Mammary epithelial cell (primary cell): ENCODE measurements at places on chromosomes 12 and 14. TPM values are rescaled to one million over a fixed set of nuclear protein-coding genes. Genes with fewer than 3 reads are reported as not detected.

- no peak for DNase-seq
Measured at GRCh38 chr14:76423534-76423933, 47.6 kb downstream of the ESRRB start.

DNA sequence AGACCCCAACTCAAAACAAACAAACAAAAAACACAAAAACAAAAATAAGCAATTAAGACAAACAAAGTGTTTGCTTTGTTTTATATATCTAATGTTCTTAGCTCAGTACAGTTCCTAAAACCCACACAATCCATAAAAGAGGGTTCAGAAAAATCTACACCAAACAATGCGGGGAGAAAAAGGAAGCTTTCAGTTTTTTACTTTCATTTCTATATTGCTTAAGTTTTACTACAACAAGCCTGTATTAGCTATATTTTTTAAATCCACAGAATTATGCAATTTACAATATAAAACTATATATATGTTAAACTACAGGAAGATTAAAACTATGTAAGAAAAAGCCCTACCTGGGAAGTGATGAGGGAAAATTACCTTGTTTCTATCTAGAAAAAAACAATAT, 41.4 kb downstream of the CLIP1 start:
- DNase-seq: no peak

- peak; percentile 69 for DNase-seq
Measured at GRCh38 chr12:132327336-132328171, 1.8 kb downstream of the GALNT9 start.

DNA sequence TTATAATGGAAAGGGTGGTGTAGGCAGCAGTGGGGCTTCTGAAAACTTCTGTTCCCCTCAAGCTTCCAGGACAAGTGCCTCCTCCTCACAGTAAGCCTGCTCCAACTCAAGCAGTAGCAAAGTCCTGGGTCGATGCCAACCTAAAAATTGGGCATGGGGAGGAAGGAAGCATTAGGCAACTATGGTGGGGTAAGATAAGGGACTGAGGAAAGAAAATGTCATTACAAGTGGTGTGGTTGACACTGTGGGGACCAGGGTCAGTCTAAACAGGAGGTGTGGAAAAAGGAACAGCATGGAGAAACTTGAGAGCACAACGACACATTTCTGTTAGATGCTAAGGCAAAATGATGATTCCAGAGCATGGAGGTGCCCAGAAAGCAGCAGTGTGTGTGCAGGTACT, 34.9 kb downstream of the WIF1 start:
- no peak for DNase-seq

The B3GNT4 gene
- total RNA-seq: 0.78 and 2.7 TPM in 2 replicates

DNA sequence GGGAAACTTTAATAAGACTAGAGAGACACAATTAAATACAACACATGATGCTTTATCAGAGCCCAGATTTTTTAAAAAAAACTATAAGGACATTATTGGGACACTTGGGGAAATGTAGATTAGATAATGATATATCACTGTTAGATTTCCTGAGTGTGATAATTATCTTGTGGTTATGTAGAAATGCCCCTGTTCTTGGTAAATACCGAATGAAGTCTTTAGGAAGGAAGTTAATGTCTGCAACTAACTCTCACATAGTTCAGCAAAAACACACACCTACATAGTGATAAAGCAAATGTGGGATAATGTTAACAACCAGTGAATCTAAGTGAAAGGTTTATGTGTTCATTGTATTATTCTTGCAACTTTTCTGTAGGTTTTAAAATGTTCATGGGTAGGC, 14.6 kb upstream of the CACNB3 start:
- DNase-seq: no peak

The MIP gene
- total RNA-seq: not detected in 2 replicates

GRCh38 chr12:117836999-117837736, 131.6 kb downstream of the KSR2 start:
- peak; percentile 39 for DNase-seq

The OLR1 gene
- total RNA-seq: 0.17 TPM

- no peak for DNase-seq
Measured at GRCh38 chr14:60485598-60486251, at the start of gene C14orf39. Gene C14orf39, minus strand, starts transcription at chr14:60486063. Its CDS starts 985 bp downstream, at chr14:60485078.

The SRRM4 gene
- total RNA-seq: not detected

The CDC42BPB gene
- 82.5 TPM for total RNA-seq

DNA sequence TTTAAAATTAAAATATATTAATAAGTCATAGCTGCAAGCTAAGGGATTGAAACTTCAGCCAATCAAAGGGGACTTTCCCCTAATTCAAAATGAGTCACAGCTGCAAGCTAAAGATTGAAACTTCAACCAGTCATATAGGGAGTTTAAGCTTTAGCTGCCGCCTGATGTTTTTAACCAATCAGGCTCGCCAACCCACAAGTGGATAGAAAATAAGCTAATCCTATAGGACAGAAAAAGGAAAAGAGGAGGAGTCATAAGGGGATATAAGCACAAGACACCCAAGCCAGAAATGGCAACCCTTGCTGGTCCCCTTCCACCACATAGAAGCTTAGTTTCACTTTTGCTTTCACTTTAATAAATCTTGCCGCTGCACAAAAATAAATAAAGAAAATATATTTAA, 1154.6 kb downstream of the GALC start:
- no peak for DNase-seq

The TMCC3 gene
- 1.3 TPM for total RNA-seq

DNA sequence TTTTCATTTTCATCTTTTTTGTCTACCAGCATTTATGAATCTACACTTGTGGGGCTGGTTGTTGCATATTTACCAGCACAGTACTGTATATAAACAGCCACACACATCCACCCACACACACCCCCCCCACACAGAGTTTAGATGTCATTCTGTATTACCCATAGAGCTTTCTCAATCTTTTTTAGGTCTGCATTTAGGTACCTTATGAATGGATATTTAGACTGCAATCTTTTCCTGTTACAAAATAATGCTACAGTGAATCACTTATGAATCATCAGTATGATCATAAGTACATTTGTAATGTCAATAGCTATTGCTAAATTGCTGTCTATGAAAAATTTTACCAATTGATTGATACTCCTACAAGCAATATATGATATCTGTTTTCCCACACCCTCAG, 67.3 kb upstream of the STK38L start:
- peak; percentile 84 for DNase-seq

The ESRRB gene
- not detected for total RNA-seq

The KRT78 gene
- total RNA-seq: not detected in 2 replicates

The KRT71 gene
- total RNA-seq: not detected

DNA sequence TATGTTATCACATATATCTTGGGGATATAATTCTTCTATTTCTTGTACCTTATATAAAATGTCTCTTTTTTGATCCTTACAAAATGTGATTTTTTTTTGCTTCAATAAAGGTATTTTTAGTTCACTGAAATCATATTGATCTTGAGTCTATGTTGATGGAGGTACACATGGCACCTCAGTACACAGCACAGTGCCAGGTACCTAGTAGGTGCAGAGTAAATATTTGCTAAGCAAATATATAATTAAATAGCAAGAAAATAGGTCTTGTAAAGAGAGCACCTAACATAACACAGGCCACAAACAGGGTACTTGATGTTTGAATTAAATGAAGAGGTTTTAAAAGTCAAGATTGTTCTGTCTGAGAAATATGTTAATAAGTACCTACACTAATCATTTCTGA, 69.7 kb downstream of the CIT start:
- DNase-seq: no peak

DNA sequence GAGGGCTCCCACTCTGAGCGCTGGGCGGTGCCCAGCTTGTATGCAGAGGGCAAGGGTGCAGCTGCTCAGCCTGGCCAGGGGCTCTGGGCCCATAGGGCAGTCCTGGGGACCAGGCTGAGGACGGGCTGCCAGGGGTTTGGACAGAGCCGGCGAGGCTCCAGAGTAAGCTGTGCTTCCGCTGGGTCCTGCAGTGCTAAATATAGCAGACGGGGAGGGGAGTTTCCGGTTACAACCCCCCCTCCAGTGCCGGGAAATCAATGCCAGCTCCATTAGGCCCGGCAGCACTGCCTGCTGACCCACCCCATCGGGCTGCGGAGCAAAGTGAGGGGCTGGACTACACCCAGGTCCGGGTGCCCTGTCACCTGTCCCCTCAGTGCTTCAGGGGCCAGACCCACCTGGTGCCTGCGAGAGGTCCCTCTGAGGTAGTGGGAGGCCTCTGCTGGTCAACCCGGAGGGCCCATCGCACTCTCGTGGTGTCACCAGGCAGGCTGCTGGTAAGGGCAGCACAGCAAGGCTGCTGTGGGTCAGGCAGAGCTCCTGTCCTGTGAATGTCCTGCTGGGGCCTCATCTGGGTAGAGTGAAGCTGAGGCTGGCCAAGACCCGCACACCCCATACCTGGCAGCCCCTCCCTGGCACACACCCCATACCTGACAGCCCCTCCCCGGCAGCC, 2.6 kb upstream of the JAG2 start:
- no peak for DNase-seq

DNA sequence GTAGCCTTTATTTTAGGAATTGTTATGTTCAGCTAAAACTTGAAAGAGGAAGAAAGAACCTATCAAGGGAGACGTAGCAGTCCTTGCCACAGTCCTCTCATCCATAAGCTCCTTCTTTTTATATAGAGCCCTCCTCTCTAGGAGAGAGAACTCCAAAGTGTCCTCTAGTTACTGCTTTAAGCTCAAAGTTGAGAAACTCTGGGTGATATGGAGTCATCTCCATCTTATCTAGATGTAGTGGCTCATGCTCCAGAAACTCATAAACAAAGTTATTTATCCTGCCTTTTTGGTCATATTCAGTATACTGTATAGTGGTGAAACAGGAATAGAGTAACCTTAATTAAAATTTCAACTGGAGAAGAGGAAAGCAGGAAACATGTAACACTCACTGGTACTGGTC, 90.4 kb upstream of the ATF7IP start:
- DNase-seq: no peak

GRCh38 chr12:80356097-80356496, 87.9 kb upstream of the PTPRQ start:
- DNase-seq: no peak

DNA sequence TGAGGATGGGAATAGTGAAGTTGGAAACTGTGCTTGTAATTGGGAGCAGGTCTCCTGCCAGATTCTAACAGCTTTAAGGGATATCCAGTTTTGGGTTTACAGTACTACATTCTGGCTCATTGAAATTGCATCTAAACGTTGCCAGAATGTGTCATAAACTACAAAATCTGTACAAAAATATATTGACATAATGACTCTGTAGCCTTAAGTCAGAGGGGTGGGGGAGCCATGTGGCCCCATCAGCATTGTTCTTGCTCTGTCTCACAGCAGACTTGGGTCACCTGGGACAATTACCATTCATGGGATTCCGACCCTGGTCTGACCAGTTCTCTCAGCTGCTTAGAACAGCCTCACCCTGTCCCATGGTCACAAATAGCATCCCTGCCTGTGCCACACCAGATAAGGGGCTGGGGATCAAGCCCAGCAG, 43.3 kb upstream of the MED13L start:
- peak; percentile 6 for DNase-seq

- no peak for DNase-seq
Measured at GRCh38 chr12:38825006-38825405, 80.4 kb downstream of the CPNE8 start.

GRCh38 chr12:99611117-99611516, 36.4 kb upstream of the GARIN6 start:
- no peak for DNase-seq

- DNase-seq: no peak
Measured at GRCh38 chr12:100801320-100801719, 6.7 kb downstream of the ANO4 start.

The SLC8B1 gene
- total RNA-seq: 11.7 TPM

- DNase-seq: no peak
Measured at GRCh38 chr12:71449373-71450070, 9.9 kb downstream of the LGR5 start.
